ENCODE measurements at places on chromosomes 1 and 21.

GRCh38 chr21:25942135-25942534 lies 207.4 kb downstream of the GABPA start:
- DNase-seq, result no peak

GRCh38 chr1:170156594-170156993 lies 10.8 kb downstream of the NTMT2 start:
- DNase-seq, result no peak

GRCh38 chr1:7302873-7303272 lies 468.2 kb upstream of the VAMP3 start:
- DNase-seq, result no peak

DNA sequence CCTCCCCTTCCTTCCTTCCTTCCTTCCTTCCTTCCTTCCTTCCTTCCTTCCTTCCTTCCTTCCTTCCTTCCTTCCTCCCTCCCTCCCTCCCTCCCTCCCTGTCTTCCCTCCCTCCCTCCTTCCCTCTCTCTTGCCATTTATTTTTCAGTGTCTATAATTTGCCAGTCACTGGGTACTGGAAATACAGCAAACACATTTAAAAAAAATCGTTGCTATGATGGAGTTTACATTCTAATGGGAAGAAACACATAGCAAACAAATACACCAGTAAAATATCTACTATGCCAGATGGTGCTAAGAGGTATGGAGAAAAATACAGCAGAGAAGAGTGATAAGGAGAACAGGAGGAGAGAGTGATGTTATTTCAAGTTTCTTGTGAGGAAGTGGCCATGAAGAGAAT lies 309.5 kb downstream of the CTH start:
- DNase-seq, result no peak

DNA sequence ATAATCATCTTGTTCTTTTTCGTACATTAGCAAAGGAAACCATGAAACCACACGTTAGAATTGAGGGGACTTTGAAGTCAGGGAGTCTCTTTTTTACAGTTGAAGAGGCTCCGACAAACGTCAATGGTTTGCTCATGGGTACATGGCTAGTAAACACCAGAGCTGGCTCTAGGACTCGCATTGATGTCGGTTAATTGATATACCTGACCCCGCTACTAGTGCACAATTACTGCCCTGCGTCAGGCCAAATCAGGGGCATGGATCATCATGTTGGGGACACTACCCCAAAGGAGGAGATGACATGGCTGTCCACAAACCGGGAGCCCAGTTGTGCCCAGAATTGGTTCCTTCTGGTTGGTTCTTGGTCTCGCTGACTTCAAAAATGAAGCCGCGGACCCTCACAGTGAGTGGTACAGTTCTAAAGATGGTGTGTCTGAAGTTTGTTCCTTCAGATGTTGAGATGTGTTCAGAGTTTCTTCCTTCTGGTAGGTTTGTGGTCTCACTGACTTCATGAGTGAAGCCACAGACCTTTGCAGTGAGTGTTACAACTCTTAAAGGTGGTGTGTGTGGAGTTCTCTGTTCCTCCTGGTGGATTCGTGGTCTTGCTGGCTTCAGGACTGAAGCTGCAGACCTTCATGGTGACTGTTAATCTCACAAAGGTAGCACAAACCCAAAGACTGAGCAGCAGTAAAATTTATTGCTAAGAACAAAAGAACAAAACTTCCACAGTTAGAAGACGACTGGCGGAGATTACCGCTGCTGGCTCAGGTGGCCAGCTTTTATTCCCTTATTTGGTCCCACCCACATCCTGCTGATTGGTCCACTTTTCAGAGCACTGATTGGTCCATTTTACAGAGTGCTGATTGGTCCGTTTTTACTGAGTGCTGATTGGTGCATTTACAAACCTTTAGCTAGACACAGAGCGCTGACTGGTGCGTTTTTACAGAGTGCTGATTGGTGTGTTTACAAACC lies 126.9 kb upstream of the ERRFI1 start:
- peak; percentile 66 for DNase-seq

DNA sequence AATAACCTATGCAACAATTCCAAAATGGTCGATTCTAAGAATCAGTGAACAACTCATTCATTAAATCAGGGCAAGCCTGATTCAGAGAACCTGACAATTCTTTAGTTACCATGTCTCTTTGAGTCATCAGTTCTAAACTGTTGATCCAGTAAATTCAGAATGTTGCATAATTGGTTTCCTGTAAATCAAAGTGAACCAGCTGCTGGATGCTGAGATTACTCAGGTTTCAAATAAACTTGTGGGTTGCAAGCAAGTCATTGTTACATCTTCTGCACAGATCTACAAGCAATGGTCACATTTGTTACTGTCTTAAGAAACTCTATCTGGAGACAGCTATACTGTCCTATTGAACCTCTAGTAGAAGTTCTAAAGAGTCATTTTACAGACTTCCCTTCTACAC lies 16.5 kb downstream of the PLA2G2D start:
- peak; percentile 3 for DNase-seq

DNA sequence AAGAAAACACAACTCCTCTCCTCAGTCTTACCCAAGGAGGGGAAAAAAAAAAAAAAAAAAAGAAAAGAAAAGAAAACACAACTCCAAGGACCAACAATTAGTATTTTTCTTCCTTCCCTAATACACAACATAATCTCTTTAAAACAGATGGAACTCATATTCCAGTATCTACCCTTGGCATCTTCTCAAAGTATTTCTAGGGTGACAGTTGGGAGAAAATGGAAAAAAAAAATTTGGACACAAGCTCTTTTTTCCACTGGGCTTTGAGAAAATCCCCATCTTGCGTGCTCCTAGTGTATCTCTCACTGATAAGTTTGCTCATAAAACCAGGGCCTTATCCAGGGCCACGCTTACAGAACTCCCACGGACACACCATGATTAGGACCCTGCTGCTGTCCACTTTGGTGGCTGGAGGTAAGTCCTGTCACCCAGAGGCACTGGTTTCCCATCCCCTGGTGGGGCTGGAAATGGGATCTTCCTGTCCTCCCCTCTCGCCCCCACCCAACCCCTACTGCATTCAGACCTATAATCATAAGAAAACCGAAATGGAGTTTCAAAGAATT lies at the start of gene CELA2B:
TSS of gene CELA2B (plus strand) at position 353 of the 563 bp plus-strand sequence. CDS start at position 375, 22 bp downstream.
- no peak for DNase-seq

Data from activated T-cell treated with anti-CD3 and anti-CD28 coated beads, Interleukin-2, amount 50 U/mL, for 72 hours (primary cell).